COR-L47 (cell line): ENCODE measurements at places on chromosomes 7 and 10.

DNA sequence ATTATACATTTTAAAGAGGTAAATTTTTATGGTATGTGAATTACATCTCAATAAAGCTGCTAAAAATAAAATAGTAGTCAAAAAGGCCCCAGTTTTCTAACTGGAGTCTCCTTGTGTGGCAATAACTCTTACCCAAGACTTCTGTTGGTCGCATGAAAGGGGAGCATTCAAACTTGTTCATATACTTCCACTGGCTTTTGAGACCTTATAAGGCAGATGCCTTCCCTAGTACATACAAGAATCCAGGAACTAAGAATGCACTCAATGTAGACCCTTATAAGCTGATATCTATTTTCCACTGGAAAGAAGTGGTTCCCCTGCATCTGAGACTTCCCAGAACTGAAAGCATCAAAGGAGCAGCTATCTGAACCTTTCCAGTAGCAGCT is 13.0 kb downstream of the BCAP29 start:
- DNase-seq, result no peak

- no peak for DNase-seq
Measured at GRCh38 chr10:94358480-94358879, 4.3 kb downstream of the NOC3L start.

DNA sequence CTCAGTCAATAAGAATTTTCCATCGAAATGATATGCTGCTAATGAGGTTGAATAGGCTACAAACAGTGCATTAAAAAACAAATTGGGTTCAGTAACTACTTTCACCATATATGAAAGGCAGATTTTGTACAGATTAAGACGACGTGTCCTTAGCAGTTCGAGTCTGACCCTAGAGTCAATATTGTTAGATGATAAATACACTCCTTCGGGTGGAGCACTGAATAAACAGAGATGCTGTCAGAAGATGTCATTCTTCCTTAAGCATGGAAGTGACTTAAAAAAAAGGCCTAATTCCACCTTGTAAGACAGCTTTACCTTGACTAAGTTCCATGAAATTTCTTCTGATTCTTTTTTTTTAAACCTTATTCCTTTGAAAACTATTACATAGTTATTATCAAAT is 5.8 kb upstream of the AGR2 start:
- no peak for DNase-seq

- DNase-seq, result no peak
Measured at GRCh38 chr10:101032637-101033224, 1.7 kb downstream of the SFXN3 start.

GRCh38 chr10:126270111-126270510 is 118.2 kb downstream of the ADAM12 start:
- DNase-seq, result no peak

DNA sequence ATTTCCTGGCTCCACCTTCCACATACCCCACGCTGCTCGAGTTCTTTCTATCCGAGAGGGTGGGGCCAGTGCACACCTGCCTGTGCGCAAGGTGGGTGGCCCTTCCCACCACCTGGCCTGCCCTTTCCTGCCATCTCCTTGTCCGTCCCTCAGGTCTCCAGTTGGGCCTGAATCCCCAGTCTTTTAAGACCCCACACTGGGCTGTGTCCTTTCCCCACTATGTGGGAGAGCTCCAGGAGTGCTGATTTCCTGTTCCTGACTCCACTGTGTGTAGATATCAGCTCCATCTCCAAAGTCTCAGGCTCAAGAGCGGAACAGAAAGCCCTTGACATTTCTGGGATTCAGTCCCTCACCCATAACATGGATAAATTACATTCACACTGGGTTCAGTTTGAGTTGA is 20.1 kb downstream of the LHPP start:
- DNase-seq, result no peak

DNA sequence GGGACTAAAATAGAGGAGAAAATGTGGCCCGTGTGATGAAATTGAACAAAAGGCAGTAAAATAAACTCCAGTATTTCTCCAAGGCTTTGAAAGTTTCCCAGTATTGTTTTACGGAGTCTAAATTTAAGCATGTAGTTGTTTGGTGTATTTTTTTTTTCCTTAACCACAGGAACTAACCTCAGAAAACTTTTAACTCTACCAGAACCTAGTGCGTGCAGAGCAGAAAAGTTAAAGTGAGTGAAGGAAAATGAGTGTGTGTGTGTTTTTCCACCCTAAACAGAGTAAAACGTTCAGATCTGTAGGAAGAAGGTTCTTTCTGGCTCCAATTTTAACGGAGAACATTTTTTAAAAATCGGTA is 812 bp downstream of the PROSER2 start:
- no peak for DNase-seq

DNA sequence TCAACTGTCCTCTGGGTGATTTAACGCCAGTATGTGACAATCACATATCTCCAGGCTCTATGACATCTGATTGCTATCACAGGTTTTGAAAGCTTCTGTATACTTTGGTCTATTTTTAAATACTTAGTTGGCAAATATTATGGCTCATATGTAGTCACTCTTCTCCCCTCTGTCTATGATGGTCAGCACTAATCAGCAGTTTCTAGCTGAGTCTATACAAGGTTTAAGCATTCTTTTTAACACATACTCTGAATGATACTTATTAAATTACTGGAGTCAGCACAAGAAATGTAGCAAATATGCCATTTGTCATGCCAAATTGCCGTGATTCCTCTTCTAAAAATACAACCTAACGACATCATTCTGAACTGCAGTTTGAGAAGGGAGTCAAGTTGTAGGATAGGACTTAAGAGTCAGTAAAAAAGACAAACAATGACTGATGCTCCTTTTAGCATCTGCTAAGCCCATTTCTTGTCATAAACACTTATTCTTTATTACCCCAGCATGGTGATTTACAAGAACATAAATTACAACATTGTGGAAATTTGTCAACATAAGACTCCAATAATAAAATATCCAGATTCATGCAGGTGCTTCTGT is 947.8 kb downstream of the XPNPEP1 start:
- no peak for DNase-seq

DNA sequence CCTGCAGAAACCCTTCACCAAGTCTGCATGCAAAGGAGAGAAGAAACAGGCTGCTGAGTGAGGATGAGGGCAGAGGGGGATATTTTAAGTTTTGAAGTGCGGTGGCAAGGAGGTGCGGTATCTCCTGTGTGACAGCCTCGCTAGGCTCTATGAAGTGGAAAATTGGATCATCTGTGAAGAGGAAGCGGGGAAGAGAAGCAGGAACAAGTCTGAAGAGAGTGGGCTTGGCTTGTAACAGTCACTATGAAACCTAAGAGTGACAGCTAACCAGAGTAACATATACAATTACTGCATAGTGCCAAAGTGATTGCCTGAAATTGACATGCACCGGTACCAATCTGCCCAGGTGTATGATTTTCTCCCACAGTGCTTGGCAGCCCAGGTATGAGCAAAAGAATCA is 287.5 kb upstream of the KLF14 start:
- no peak for DNase-seq

- no peak for DNase-seq
Measured at GRCh38 chr10:69659241-69660038, 29.4 kb downstream of the FAM241B start.

DNA sequence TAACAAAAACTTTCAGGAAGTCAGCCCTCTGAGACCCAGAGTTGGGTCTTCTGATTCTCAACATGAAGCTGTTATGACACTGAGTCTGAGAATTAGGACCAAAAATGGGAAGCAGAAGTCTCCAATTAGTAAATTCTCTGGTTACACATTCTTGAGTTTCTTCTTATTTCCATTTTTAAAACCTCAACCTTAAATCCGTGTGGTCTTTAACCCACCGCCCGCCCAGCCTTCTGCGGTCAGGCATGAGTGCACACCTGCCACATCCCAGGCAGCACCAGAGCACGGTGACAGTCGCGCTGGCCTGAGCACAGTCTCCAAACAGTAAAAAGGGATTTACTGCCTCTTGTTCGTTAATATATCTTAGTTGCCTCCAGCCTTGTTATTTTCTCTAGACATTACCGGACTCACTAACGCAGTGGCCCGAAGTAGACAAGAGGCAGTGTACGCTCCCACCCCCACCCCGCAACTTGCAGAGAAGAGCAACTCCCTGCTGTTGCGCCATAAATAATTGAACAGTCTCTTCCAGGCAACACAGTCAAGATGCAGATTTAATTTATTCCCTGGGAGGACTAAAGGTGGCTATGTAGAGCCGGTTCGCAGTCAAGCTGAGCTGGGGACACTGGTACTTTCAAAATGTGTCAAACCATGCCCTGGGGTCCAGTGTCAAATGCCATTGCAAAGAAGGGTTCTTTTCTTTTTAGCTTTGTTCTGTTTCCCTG is 147.0 kb upstream of the CELF2 start:
- DNase-seq, result no peak

GRCh38 chr7:123557016-123557397 is 611 bp downstream of the NDUFA5 start:
- no peak for DNase-seq

DNA sequence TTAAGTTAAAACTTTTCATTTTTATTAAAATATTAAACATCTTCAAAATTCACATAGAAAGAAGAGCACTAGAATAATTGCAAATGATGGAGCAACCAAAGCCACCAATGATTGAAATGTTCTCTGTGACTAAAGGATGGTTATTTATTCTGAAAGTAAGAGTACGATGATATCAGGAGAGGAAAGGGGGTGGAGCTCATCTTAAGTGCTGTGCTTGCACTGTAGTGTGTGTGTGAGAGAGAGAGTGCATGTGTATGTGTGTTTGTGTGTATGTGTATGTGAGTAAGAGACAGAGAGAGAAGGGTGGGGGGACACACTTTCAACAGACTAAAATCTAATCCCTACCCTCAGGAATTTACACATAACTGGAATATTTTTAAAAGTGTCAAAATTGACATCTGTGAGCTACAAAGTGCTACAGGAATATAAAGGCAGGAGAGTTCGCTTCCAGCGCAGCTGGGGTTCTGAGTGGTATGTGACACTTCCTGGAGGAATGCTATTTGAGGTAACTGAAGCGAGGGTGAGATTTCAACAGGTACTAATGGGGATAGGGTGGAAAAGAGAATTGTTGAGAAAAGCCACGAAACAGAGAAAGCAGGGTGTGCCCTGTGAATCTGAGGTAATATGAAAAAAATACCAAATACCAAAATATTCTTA is 57.2 kb upstream of the SMNDC1 start:
- DNase-seq, result no peak

DNA sequence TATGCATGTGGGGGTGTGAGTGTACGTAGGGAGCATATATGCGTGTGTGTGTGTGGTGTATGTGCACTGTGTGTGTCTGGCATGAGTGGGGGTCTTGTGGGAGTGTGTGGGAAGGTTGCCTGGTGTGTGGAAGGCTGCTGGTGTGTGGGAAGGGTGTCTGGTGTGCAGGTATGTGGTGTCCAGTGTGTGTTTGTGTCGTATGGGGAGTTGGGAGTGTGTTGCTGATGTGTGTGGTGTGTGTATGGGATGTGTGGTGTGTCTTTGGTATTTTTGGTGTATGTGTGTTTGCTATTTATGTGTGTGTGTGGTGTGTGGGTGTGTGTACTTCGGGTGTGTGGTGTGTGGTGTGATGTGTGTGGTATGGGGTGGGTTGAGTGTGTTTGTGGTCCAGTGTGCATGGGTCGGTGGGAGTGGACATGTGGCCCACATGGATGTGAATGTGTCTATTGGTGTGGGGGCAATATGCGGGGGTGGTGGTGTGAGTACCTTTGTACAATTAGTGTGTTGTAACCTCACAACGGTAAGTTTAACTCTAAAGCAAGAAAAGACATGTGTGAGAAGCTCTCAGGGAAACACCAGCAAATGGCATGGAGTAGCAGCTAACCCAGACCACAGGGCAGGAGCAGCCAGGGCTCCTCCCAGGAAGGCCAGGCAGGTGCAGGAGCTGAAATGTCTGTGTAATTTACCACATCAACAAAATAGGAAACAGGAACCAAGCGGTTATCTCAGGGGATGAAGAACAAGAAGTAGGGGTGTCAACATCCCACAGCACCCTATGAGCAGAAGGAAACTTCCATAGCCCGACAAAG is 11.9 kb downstream of the ANTXRL start:
- no peak for DNase-seq

DNA sequence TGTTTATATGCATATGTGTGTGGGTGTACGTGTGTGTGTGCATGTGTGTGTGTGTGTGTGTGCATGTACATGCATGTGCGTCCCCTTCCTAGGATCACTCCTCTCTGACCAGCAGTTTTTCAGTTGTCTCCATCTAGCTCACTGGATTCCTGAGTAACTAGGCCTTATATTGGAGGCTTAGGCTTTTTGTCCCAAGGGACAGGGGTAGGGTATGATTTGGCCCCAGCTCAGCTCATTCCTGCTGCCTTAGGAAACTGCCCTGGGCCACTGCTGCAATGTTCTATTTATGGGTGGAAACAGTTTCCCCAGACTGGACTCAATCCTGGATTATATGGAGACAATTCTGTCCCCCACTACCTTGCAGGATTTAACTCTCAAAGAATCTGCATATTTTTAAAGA is 68.8 kb upstream of the SDK1 start:
- DNase-seq, result no peak

GRCh38 chr7:43513251-43513650 is 69.7 kb upstream of the STK17A start:
- DNase-seq, result peak; percentile 27
